IMR-90 (cell line): ENCODE measurements at places on chromosomes 11 and 22. TPM values are rescaled to one million over a fixed set of nuclear protein-coding genes. Genes with fewer than 3 reads are reported as not detected.

Gene PHF5A
- polyA plus RNA-seq = 49.1 and 54.9 TPM in 2 replicates

Gene LRRC4C
- polyA plus RNA-seq = 0.03 and 0.04 TPM in 2 replicates

Gene ZNF214
- 0.47 and 0.82 TPM in 2 replicates for polyA plus RNA-seq

Gene MADD
- polyA plus RNA-seq = 16.4 and 17.3 TPM in 2 replicates

Gene SYT7
- 0.19 and 0.26 TPM in 2 replicates for polyA plus RNA-seq

Gene STK33
- 2.4 and 2.6 TPM in 2 replicates for polyA plus RNA-seq

Gene FOLH1
- polyA plus RNA-seq = not detected in 2 replicates

Gene KRTAP5-1
- polyA plus RNA-seq = not detected in 2 replicates

Gene YPEL4
- polyA plus RNA-seq = 0.57 and 0.79 TPM in 2 replicates

Gene SUSD2
- polyA plus RNA-seq = 1.6 and 2.4 TPM in 2 replicates

Gene OR5M10
- not detected in 2 replicates for polyA plus RNA-seq

Gene ESRRA
- 15.0 and 15.8 TPM in 2 replicates for polyA plus RNA-seq

Gene RIMBP3B
- polyA plus RNA-seq = 0.03 and 0.07 TPM in 2 replicates

Gene CRACR2B
- 2.5 and 3.2 TPM in 2 replicates for polyA plus RNA-seq

Gene ST14
- not detected in 2 replicates for polyA plus RNA-seq

Gene MS4A2
- polyA plus RNA-seq = not detected in 2 replicates

Gene PIH1D2
- 0.89 and 1.1 TPM in 2 replicates for polyA plus RNA-seq

Gene ACTN3
- 0.05 and 0.06 TPM in 2 replicates for polyA plus RNA-seq

Gene TTC36
- polyA plus RNA-seq = not detected in 2 replicates

Gene CLDN5
- 0.17 and 0.21 TPM in 2 replicates for polyA plus RNA-seq

Gene POU2AF3
- 0.17 TPM in 1 of 2 replicates, not detected in the other for polyA plus RNA-seq

Gene CCDC88B
- polyA plus RNA-seq = 2.5 and 3.1 TPM in 2 replicates

Gene UCP3
- 0.80 TPM in 2 replicates for polyA plus RNA-seq

Gene CDK2AP2
- polyA plus RNA-seq = 44.7 and 49.8 TPM in 2 replicates

Gene DEPDC7
- polyA plus RNA-seq = 5.9 and 7.4 TPM in 2 replicates

Gene GPHA2
- polyA plus RNA-seq = not detected in 2 replicates

Gene GGT1
- polyA plus RNA-seq = 7.3 and 8.1 TPM in 2 replicates

Gene OR51B6
- not detected in 2 replicates for polyA plus RNA-seq

Gene ASPHD2
- polyA plus RNA-seq = 1.3 and 1.4 TPM in 2 replicates

Gene GUCY1A2
- 0.03 TPM in 1 of 2 replicates, not detected in the other for polyA plus RNA-seq

Gene BTBD18
- not detected in 2 replicates for polyA plus RNA-seq

Gene FKBP2
- polyA plus RNA-seq = 68.6 and 76.4 TPM in 2 replicates

Gene MUC6
- polyA plus RNA-seq = not detected in 2 replicates

Gene THY1
- 1,657 and 2,603 TPM in 2 replicates for polyA plus RNA-seq

Gene PATE3
- polyA plus RNA-seq = not detected in 2 replicates

Gene KRTAP5-11
- polyA plus RNA-seq = not detected in 2 replicates

Gene HPX
- 1.4 and 1.5 TPM in 2 replicates for polyA plus RNA-seq

Gene CRYBB3
- not detected in 2 replicates for polyA plus RNA-seq

Gene RIC3
- polyA plus RNA-seq = not detected in 2 replicates

Gene PGA5
- polyA plus RNA-seq = 0.17 TPM in 1 of 2 replicates, not detected in the other

Gene TENM4
- polyA plus RNA-seq = 7.4 and 7.6 TPM in 2 replicates

Gene TPBGL
- polyA plus RNA-seq = not detected in 2 replicates

Gene TP53AIP1
- polyA plus RNA-seq = not detected in 2 replicates
